T-helper 17 cell (primary cell): ENCODE measurements at places on chromosomes 3 and 15. TPM values are rescaled to one million over a fixed set of nuclear protein-coding genes. Genes with fewer than 3 reads are reported as not detected.

DNA sequence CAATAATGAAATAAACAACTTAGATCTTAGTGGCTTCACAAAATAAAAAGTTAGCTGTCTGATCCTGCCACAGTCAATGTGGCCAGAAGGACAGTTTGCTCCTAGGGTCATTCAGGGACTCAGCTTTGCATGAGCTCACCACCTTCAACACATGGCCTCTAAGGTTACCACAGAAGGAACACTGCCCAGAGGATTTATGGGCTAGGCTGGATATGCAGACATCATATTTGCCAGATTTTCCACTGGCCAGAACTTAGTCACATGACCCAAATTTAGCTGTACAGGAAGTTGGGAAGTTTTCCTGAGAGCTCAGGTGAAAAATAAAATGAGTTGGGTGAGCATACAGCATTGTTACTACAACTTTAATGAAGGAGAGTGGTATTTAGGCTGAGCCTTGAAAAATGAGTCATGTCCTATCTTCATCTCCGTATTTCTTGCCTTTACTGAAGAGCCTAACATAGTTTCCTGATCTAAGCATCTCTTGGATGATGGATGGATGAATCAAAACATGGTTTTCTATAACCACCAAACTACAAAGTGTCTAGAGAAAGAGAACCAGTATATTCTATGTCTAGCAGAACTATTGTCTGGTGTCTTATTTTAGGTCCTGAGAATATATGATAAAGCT is 54.9 kb upstream of the TMEM108 start:
- no peaks in the 10 kb centered on the region for H3K27me3 ChIP-seq
- no peaks in the 10 kb centered on the region for H3K36me3 ChIP-seq
- H3K4me3 ChIP-seq, result no peak overlapping the region
- no peak for DNase-seq

SLC38A3 gene
- total RNA-seq, result not detected

DNA sequence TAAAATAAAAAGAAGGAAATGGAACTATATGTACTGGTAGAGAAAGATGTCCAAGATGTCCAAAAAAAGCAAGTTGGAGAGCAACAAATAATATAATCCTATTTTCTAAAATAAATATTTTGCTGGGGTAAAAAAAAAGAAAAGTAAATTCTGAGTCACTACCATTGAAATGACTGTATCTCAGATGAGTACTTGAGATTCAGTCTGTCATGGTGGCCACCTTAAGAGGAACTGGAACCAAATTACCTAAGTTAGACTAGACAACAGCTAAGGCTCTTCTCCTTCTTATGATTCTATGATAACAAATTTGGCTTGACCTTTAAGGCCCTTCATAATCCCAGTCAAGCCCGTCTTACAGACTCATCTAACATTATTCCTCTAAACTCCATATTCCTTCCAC is 270.6 kb upstream of the HES1 start:
- DNase-seq, result no peak
- H3K36me3 ChIP-seq, result peaks cover 2% of the 10 kb centered on the region
- H3K27me3 ChIP-seq, result peaks cover 38% of the 10 kb centered on the region
- no peak overlapping the region for H3K4me3 ChIP-seq
- H3K27ac ChIP-seq, result no peak overlapping the region
- H3K4me1 ChIP-seq, result no peaks in the 10 kb centered on the region

PARP16 gene
- total RNA-seq, result 11.5 TPM

DNA sequence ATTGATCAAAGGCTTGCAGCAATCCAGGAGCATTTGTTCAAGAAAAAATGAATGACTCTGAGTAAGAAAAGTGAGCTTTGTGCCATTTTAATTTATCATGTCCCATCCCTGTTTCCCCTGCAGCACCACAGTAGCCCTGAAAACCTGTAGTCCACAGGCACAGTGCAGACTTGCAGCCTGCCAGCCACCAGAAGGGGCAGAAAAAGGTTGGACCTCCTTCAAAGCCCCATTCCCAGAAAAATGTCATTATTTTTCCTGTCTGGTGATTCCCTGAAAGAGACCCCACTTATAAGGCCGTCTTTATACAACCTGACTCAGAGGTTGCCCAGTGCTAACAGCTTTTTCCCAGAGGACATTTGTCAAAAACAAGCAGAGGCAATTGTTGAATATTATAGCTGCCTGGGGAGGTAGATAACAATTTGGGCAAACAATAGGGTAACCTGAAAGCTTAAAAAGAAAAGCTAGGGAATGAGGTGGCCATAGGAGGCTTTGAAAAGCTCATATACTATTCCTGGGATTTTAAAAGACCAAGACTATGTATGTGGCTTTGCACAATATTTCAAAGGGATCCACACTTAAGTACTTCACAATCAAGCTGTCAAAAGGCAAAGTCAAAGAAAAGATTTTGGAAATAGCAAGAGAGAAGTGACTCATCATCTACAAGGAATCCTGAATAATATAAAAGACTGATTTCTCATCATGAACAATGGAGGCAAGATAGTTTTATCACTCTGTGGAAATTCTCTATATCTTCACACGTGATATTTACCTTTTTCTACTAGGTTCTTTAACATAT is 136.8 kb upstream of the PLXNA1 start:
- H3K36me3 ChIP-seq, result peaks cover 3% of the 10 kb centered on the region
- H3K27ac ChIP-seq, result peak overlapping the region; percentile 37
- H3K4me3 ChIP-seq, result no peak overlapping the region
- DNase-seq, result no peak

DNA sequence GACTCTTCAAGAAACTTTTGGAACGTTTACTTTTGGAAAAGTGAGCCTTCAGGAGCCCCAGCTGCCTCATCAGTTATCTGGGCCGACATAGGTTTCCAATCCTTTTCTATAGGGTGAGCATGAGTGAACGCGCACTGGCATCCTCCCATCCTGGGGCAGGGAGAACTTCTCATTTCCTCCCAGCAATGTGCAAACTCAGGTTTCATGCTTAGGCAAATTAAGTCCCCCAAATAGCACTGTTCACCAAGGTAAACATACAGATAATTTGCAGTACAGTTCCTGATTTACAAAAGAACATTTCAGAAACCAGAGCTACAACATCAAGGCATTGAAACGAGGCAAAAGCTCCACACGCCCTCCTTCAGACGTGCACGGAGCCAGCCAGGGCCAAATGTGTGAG is 333.5 kb upstream of the NR2E3 start:
- no peaks in the 10 kb centered on the region for H3K4me1 ChIP-seq
- H3K36me3 ChIP-seq, result no peaks in the 10 kb centered on the region
- no peak for DNase-seq
- no peak overlapping the region for H3K27ac ChIP-seq
- H3K27me3 ChIP-seq, result peaks cover 30% of the 10 kb centered on the region

- H3K4me1 ChIP-seq, result peaks cover 23% of the 10 kb centered on the region
- peak overlapping the region; percentile 86 for H3K27ac ChIP-seq
- H3K4me3 ChIP-seq, result peak overlapping the region; percentile 92
Observed at GRCh38 chr3:15206662-15207576, 873 bp downstream of the CAPN7 start.

GRCh38 chr3:194871143-194871863 is 185.6 kb downstream of the FAM43A start:
- no peak overlapping the region for H3K4me3 ChIP-seq
- no peak overlapping the region for H3K27ac ChIP-seq
- DNase-seq, result no peak

SERPINI2 gene
- total RNA-seq, result not detected

DNA sequence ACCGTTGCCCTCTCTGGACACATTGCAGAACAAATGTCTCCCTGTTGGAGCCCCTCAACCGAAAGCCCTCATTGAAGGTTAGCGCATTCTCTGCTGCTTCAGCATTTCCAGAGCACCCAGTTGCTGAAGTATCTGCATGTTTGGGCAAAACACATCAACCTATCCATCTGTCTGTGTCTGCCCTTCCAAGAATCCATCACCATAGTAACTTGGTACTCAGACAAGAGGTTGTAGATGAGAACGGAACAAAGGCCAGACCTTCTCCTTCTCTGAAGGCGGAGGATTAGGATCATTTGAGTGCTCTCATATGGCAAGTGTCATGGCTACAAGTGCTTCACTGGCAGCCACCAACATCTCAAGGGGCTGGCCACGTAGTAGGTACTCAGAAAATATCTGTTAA is 23.1 kb upstream of the RHO start:
- no peaks in the 10 kb centered on the region for H3K4me1 ChIP-seq
- DNase-seq, result no peak
- no peaks in the 10 kb centered on the region for H3K27me3 ChIP-seq
- H3K36me3 ChIP-seq, result peaks cover 5% of the 10 kb centered on the region
- no peak overlapping the region for H3K27ac ChIP-seq

GRCh38 chr15:59399465-59400102 is 26.9 kb upstream of the MYO1E start:
- no peak overlapping the region for H3K27ac ChIP-seq
- no peak for DNase-seq
- H3K4me3 ChIP-seq, result no peak overlapping the region
- H3K4me1 ChIP-seq, result peaks cover 6% of the 10 kb centered on the region
- peaks cover 50% of the 10 kb centered on the region for H3K27me3 ChIP-seq

GRCh38 chr15:44775953-44776352 is 39.6 kb downstream of the TRIM69 start:
- no peak overlapping the region for H3K4me3 ChIP-seq
- H3K27ac ChIP-seq, result no peak overlapping the region
- no peaks in the 10 kb centered on the region for H3K27me3 ChIP-seq
- DNase-seq, result no peak
- peaks cover 3% of the 10 kb centered on the region for H3K4me1 ChIP-seq

- H3K36me3 ChIP-seq, result no peaks in the 10 kb centered on the region
- H3K4me3 ChIP-seq, result no peak overlapping the region
- peaks cover 7% of the 10 kb centered on the region for H3K27me3 ChIP-seq
Observed at GRCh38 chr3:72538070-72538745, 310.0 kb downstream of the SHQ1 start.

CHRM5 gene
- total RNA-seq, result not detected

GOLGA6L2 gene
- total RNA-seq, result not detected

DNA sequence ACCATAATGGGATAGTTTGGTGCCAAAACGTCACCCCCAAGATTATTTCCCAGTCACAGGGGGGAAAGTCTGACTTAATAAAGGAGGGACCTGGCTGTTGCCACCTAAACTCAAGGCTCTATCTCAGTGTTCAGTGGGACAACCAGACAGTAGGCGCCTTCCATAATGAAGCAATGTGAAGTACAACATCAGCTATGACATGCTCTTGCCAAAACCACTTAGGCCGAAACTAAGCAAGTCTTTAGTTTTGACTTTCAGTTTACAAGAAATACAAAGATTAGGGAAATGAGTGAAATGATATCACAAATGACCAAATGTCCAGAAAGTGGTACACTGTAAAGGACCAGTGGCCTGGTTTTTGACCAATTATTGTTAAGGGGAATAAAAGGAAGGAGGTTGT is 32.9 kb downstream of the SOX14 start:
- H3K27ac ChIP-seq, result no peak overlapping the region
- H3K36me3 ChIP-seq, result no peaks in the 10 kb centered on the region
- H3K4me3 ChIP-seq, result no peak overlapping the region
- H3K4me1 ChIP-seq, result no peaks in the 10 kb centered on the region

DNA sequence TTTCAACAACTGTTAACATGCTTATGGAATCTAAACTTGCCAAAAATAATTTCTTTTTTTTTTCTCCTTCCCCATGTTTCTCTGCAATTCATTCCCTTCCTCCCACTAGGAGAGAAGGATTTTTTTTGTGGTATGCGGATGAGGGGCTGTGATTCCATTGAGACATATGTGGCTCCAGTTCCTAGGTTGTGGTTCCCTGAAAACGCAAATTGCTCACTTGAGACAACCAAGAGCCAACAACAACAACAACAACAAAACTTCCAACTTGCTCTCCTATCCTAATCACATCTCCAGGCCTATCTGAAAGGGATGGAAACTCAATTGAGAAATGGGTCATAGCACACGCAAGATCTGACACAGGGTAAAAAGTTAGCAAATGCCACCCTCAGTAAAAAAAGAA is 406.5 kb upstream of the TGFBR2 start:
- H3K4me1 ChIP-seq, result peaks cover 3% of the 10 kb centered on the region
- no peak overlapping the region for H3K27ac ChIP-seq
- DNase-seq, result no peak
- peaks cover 23% of the 10 kb centered on the region for H3K27me3 ChIP-seq
- peaks cover 2% of the 10 kb centered on the region for H3K36me3 ChIP-seq

- no peak for DNase-seq
- H3K27ac ChIP-seq, result no peak overlapping the region
- H3K36me3 ChIP-seq, result peaks cover 2% of the 10 kb centered on the region
- H3K27me3 ChIP-seq, result no peaks in the 10 kb centered on the region
- H3K4me1 ChIP-seq, result no peaks in the 10 kb centered on the region
Observed at GRCh38 chr15:36758800-36759199, 179.4 kb downstream of the CDIN1 start.

WNT7A gene
- 14.5 TPM for total RNA-seq

- H3K36me3 ChIP-seq, result no peaks in the 10 kb centered on the region
- H3K27me3 ChIP-seq, result peaks cover 15% of the 10 kb centered on the region
- H3K4me1 ChIP-seq, result peaks cover 5% of the 10 kb centered on the region
- no peak overlapping the region for H3K4me3 ChIP-seq
- H3K27ac ChIP-seq, result no peak overlapping the region
- no peak for DNase-seq
Observed at GRCh38 chr3:9226326-9226725, 23.1 kb downstream of the SRGAP3 start.

- DNase-seq, result no peak
- no peaks in the 10 kb centered on the region for H3K27me3 ChIP-seq
- no peak overlapping the region for H3K27ac ChIP-seq
- H3K36me3 ChIP-seq, result peaks cover 2% of the 10 kb centered on the region
Observed at GRCh38 chr3:111729087-111729846, 129.8 kb upstream of the PHLDB2 start.

DNA sequence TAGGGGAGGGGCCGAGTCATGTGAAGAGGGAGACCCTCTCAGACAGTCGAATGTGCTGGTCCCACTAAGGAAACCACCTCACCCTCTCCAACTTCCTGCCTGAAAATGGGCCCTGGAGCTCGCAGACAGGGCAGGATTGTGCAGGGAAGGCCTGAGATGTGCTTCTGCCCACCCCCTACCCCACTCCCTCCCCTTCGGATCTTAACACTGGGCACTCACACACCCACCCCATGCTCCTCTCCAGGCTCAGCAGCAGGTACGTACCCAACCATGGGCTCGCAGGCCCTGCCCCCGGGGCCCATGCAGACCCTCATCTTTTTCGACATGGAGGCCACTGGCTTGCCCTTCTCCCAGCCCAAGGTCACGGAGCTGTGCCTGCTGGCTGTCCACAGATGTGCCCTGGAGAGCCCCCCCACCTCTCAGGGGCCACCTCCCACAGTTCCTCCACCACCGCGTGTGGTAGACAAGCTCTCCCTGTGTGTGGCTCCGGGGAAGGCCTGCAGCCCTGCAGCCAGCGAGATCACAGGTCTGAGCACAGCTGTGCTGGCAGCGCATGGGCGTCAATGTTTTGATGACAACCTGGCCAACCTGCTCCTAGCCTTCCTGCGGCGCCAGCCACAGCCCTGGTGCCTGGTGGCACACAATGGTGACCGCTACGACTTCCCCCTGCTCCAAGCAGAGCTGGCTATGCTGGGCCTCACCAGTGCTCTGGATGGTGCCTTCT is 20.0 kb downstream of the ATRIP start:
- peak overlapping the region; percentile 95 for H3K4me3 ChIP-seq
- H3K27ac ChIP-seq, result peak overlapping the region; percentile 97
- peaks cover 38% of the 10 kb centered on the region for H3K4me1 ChIP-seq
- DNase-seq, result no peak
- H3K36me3 ChIP-seq, result peaks cover 3% of the 10 kb centered on the region
